Effector CD8-positive, alpha-beta T cell (primary cell): ENCODE measurements at places on chromosomes 3 and 15.

DNA sequence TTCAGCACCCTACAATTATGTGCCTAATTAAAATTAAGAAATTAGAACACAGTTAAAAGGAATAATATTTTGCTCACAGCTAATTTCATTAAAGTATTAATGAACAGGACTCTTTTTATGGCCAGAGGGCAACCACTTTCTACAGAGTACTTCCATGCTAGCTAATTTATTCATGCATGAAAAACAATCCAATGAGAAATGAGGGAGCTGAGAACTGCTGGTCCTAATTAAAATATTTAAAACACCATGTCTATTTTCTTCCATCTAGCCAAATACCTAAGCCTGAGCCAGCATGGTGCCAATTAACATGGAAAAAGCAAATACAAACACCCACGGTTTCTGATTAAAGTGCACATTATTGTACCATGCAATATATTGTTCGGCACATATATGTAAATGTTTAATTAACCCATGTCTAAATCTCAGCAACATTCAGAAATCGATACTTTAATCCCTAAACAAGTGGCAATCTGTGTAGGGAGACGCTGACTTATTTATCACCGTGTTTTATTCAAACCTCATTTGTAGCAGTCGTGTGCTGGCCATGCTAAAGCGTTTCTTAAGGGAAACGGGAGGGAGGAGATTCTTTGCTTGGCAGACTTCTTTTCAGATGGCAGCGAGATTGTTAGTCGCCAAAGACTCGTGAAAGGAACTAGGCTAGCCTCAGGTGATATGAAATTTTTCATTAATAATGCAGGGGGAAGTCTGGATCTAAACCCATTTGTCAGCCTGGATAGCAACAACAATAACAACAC is 193.5 kb downstream of the ANXA2 start:
- DNase-seq = no peak

DNA sequence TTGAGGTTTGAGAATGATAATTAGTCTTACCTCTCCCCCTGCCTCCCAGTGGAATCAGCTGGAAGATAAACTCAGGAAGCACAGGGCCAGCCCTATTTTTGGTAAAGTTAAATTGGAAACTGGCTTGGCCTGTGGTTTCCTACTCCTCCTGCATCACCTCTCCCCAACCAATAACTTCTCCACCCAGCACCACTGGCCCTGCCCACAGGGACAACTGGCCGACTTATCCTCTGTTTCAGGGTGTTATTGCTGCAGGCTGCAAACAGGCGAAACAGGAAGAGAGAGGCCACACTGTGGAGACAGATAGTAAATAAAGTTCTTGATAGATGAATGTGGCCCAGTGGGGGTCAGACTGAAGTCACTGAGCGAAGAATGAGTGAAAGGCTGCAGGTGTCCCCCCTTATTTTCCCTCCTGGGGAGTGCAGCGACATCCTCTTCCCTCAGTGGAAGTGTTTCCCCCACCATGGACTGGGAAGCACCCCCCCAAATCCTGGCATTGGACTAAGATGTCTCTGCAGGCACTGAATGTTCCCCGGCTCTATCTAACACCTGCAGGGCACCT is 47.1 kb downstream of the PDIA5 start:
- no peak for DNase-seq

- DNase-seq = no peak
Measured at GRCh38 chr15:95459273-95459672, 871.2 kb upstream of the NR2F2 start.

GRCh38 chr3:98734306-98734705 is 28.8 kb upstream of the ST3GAL6 start:
- no peak for DNase-seq

GRCh38 chr3:99319961-99320360 is 318.4 kb upstream of the COL8A1 start:
- DNase-seq = no peak

DNA sequence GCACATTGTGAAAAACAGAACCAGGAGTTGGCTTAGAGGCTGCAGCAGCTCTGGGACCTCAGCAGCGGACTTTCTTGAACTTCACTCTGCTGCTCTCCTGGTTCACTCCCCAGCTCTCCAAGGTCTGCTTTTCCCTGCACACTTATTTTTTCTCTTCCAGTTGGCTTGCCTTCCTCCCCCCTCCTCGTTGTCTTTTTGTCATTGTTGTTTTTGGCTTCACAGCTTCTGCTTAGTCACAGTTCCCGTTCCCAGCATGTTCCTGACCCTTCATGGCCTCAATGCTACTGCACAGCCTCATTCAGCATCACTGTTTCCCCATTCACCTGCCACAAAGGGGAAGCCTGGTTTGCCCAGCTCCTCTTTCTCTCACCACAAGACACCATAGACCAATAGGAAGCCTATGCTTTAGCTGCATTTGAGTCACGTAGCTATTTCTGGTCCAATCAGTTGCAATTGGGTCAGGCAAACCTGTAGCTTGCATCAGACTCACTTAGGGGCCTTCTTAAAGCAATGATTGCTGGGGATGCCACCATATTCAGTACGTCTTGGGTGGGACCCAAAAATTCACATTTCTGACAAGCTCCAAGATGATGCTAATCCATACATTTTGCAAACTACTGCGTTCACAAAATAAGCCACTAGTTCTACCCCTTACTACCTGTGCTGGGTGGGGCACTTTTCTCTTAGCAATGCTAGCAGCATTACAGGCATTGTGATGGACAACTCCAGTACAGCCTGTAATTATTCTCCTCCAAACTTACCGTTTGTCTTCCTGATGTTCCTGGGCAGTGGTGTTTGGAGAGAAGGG is 7.8 kb upstream of the SUMF1 start:
- DNase-seq = no peak

- no peak for DNase-seq
Measured at GRCh38 chr15:51346136-51346535, 4.7 kb downstream of the GLDN start.

DNA sequence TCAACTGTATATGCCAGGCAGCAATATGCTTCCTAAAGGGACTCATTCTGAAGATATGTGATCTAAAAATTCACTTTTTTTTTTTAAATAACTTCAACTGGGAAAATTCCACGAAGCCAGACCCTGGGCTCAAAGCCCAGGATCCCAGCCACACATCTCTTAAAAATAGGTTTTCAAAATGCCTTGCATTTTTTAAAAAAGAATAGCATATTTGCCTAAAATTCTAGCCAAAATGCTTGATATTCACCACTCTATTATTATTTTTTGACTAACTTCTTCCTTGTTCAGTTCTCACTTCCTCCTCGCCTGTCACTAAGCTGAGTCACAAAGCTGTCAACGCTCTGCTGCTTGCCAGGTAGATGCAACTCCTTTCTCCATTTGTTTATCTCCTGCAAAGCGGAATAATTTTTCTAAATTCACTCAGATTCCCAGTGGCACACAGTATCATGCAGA is 28.0 kb upstream of the VGLL4 start:
- no peak for DNase-seq

DNA sequence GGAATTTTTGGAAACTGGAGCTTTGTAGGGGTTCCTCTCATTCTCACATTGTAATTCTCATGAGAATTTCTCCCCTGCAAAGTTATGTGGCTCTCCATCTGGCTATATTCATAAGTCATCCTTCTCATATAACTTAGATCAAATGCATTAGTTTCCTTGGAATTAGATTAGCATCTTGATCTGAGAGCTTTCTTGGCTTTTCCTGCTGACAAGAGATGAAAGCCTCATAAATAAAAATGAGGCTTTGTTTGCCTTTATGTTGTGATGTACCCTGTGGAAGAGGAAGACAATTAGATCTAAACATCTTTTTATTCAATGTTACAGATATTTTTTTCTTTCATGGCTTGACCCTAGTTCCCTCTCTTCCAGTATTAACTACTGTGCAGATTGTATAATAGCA is 165.4 kb upstream of the ZPLD1 start:
- no peak for DNase-seq

DNA sequence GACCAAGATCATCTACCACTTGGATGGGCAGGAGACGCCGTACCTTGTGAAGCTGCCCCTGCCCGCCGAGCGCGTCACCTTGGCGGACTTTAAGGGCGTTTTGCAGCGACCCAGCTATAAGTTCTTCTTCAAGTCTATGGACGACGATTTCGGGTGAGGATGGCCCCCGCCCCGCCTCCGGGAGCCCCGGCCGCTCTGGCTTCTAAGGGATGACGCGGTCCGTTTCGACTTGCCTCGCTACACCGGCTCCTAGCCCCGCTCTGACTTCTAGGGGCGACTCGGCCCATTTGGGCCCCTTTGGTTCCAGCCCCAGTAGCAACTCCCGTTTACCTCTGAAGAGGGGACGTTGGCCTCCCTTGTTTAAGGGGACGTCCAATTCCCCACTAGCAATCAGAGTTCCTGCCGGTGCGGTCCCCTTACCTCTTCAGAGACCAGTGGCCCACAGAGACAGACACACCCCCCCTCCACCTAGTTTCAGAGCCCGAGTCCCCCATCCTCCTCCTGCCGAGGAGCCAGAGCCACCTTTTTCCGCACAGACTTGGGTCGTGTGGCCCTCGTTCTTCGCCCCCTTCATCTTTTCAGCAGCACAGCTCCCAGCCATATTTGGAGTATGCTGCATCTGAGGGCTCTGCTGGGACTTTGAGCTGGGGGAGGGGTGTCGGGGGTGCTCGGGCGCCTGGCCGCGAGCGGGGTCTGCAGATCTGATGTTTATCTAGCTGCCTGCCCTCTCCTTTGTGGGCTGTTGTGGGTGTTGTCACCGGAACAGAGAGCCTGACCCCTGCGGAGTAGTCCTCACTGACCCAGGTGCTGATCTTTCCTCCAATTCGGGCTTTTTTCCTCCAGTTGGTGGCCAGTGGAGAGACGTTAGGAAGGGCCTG is 706 bp downstream of the DVL3 start:
- no peak for DNase-seq

DNA sequence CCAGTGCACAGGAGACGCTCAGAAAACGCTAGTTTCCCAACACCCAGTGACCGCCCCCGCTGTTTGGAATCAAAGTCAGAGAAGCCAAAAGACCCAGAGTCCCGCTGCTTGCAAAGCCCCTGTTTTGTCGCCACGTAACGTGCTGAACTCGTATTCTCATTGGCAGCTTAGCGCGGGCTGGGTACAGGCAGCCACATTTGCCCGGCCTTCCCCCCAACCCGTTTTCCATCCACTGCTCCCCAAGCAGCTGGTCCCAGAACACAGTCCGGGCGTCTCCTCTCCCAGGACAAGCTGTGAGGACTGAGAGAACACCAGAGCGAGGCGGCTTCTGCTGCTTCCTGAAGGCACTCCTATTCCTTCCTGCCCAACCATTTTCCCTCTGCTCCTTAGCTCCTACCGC is 54.8 kb downstream of the RASGRF1 start:
- no peak for DNase-seq

DNA sequence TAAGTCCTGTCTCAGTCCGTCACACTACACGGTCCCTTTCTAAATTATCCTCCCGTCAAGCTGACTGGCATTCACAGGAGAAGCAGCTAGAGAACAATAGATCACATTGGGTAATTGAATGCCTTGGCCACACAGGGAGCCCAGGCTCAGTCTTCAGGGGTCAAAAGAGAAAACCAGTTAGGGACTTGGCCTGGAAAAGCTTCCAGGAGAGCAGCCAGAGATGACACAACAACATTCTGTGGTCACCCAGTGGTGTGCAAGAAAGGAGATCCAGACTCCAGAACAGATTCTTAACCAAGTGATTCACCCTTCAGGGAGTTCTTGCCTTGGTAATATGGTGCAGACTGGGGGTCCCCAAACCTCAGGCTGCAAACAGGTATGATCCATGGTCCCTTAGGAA is 15.9 kb downstream of the ARHGAP31 start:
- DNase-seq = no peak

DNA sequence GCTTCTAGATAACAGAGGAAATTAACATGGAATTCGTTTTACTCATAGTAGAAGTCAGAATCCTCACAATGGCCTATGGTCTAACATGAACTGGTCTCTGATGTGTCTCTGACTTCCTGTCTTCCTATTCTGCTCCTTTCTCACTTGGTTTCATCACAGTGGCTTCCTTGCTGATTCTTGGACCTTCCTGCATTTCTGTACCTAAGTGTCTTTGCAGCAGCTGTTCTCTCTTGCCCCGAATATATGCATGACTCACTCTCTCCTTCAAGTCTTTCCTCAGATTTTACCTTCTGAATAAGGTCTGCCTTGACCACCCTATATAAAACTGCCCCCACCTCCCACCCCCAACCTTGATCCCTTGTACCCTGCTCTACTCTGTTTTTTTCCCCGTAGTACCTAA is 14.1 kb downstream of the ARL13B start:
- DNase-seq = no peak

- no peak for DNase-seq
Measured at GRCh38 chr3:50606596-50606995, 5.0 kb downstream of the CISH start.

DNA sequence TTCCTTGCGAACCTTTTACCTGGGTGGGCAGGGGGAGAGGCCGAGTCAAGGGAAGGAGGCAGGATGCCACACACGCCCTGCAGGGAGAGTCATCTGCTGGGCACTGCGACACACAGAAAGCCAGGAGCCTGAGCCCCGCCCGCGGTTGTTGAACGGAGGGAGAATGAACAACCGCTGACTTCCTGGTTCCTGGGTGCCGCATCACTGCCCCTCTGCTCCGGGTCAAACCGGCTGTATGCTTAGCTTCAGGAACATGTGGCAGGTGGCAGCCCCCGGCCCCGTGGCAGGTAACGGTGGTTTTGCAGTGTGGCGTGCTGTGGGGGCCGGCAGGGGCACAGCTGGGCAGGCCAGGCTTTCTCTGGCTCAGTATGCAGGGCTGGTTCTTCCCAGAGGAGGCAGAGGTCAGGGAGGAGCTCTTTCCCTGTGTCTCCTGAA is 33.4 kb downstream of the APBA2 start:
- no peak for DNase-seq

- no peak for DNase-seq
Measured at GRCh38 chr15:75663931-75664421, 16.3 kb downstream of the SNX33 start.

DNA sequence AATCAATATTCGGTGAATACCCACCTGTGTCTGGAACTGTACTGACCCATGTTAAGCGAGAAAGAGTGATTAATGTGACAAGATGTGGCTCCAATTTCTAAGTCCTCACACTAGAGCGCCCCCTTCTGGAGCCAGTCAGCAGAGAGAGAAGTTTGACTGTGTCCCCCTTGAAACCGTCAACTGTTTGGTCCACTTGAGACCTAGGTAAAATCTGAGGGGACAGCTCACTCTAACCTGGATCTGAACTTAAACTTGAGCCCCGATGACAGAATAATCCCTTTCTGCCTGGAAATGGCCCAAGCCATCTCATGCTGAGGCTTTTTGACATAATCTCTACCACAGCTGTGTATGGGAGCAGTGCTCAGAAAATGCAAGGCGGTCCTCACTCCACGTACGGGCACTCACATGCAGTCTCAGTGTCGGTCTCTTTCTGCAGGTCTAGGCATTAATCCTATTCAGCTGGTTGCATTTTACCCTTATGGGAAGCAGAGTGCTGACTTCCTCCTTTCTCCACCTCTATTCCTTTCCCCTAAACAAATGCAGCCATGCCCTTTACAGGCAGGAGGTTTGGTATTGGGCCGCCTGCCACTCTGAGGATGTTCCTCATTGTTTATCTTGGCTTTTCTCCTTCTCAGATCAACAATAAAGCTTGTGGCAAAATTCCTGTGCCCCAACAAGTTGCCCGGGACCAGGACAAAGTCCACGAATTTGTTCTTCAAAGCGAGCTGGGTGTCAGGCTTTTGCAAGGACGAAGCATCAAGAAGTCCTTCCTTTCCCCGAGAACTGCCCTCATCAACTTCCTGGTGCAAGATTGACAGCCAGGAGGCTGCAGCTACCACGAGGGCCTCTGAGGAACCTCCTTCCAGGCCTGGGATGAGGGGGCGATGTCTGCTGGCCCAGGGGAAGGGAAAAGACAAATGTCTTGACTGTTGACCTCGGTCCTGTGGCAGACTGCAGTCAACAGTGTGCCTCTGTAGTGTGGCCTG is 47.5 kb upstream of the LIMD1 start:
- no peak for DNase-seq

- no peak for DNase-seq
Measured at GRCh38 chr15:73812806-73813465, 59.8 kb upstream of the INSYN1 start.
